K562 (cell line): ENCODE measurements at places on chromosomes 12 and 14.
A peak's percentile ranks its signal among the peaks of the same experiment; 100 is the strongest.

GRCh38 chr12:91926848-91927247 lies 218.8 kb downstream of the BTG1 start:
- H3K36me3 ChIP-seq, result no peaks in the 10 kb centered on the region
- H3K4me3 ChIP-seq, result no peak overlapping the region
- H3K27ac ChIP-seq, result no peak overlapping the region
- no peaks in the 10 kb centered on the region for H3K27me3 ChIP-seq
- H3K4me1 ChIP-seq, result peaks cover 4% of the 10 kb centered on the region; the same call in 1 of the 3 replicates
- DNase-seq, result no peak

DNA sequence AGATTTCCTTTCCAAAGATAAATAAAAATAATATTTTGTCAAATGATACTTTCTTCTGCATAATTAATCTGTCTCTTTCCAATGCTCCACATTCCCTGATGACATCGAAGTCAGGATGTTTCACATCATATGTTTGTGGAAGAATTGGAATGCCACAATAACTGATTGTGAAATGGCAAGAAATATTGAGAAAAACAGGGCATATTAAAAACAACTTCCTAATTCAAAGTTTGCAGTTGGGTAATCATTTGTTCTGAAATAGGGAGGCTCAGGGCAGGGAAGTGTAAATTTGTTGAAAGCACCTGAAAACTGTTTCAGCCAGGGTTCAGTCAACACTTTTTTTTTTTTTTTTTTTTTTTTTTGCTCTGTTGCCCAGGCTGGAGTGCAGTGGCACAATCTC lies 50.7 kb downstream of the BCAT1 start:
- no peaks in the 10 kb centered on the region; the same call in 1 of the 2 replicates for H3K4me1 ChIP-seq
- DNase-seq, result no peak
- H3K27me3 ChIP-seq, result no peaks in the 10 kb centered on the region
- H3K27ac ChIP-seq, result no peak overlapping the region
- H3K36me3 ChIP-seq, result peaks cover 43% of the 10 kb centered on the region; the same call in 2 of the 3 replicates

- DNase-seq, result peak; percentile 78
- no peaks in the 10 kb centered on the region for H3K27me3 ChIP-seq
- H3K27ac ChIP-seq, result no peak overlapping the region
- H3K36me3 ChIP-seq, result no peaks in the 10 kb centered on the region
Observed at GRCh38 chr14:70972107-70972976, 65.1 kb downstream of the PCNX1 start.

DNA sequence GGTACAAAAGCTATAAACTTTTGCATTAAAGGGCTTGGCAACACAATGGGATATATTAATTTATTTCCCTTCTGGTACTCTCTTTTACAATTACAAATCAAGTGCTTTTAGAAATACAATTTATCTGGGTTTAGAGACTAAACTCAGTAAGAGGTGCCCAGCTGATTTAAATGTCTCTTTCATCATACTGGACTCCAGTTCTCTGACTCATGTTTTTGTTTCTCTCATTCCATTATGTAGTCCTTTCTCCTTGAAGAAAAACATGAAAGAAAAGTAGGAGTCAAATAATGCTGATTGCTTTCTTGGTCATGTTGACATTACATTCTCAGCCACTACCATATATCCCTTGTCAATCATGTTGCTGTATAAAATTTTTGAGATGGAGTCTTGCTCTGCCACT lies 36.3 kb upstream of the CFL2 start:
- no peak overlapping the region for H3K4me3 ChIP-seq
- no peaks in the 10 kb centered on the region; the same call in 2 of the 3 replicates for H3K4me1 ChIP-seq
- DNase-seq, result no peak
- no peaks in the 10 kb centered on the region for H3K27me3 ChIP-seq
- H3K27ac ChIP-seq, result no peak overlapping the region

- H3K27ac ChIP-seq, result no peak overlapping the region
- H3K36me3 ChIP-seq, result no peaks in the 10 kb centered on the region
- no peak for DNase-seq
- no peaks in the 10 kb centered on the region for H3K27me3 ChIP-seq
- H3K4me1 ChIP-seq, result no peaks in the 10 kb centered on the region
- H3K4me3 ChIP-seq, result no peak overlapping the region
Observed at GRCh38 chr14:26522967-26523366, 74.9 kb downstream of the NOVA1 start.

DNA sequence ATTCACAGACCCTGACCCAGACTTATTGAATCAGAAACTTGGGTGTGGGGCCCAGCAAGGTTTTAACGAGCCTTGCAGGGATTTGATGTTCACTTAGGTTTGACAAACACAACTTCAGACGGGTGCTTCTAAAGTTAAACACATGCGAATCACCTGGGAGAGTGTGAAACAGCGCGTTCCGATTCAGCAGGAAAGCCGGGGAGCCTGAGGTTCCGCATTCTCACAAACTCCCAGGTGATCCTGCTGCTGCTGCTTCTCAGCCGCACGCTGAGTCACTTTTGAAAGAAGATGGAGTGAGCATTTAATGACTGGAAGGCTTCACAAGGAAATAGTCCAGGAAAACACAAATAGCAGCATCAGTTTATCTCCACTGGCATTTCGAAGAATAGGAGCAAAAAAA lies 44.2 kb upstream of the DDX11 start:
- H3K36me3 ChIP-seq, result no peaks in the 10 kb centered on the region
- peaks cover 54% of the 10 kb centered on the region for H3K27me3 ChIP-seq
- no peak for DNase-seq

DNA sequence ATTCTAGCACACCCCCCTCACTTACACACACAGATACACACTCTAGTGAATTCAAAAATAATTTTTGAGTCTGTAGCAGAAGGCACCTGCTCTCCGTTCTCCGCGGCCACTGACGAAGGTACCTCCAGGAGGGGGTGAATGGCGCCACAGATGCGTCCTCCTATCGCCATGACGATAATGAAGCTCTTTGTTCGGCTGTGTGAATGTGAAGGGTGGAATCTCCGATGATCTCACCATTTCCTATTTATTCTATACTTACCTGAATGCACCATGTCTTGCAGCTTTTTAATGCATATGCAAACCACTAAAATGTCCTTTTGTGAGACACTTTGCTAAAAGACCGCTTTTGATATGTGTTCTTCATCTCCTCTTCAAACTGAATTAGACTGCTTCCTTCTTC lies 162.7 kb downstream of the EGLN3 start:
- H3K4me1 ChIP-seq, result no peaks in the 10 kb centered on the region; the same call in 2 of the 3 replicates
- no peak for DNase-seq
- no peak overlapping the region for H3K4me3 ChIP-seq
- H3K27me3 ChIP-seq, result no peaks in the 10 kb centered on the region

DNA sequence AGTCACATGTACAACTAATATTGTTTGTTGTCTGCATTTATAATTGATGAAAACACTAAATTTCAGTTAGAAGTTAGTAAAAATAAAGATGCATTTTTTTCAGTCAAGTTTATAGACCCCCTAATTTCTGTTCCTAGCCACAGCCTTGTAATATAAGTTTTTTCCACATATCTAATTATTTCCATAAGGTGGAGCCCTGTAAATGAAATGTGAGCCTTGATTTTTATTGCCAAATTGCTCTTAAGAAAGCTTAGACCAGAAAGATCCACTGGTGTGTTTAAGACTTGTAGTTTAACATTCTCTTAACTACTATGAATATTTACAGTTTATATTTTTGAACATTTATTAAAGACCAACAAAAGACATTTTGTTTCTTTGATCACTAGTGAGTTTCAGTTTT lies 322.1 kb upstream of the RGS6 start:
- no peaks in the 10 kb centered on the region for H3K27me3 ChIP-seq
- no peaks in the 10 kb centered on the region for H3K36me3 ChIP-seq
- no peaks in the 10 kb centered on the region; the same call in 1 of the 2 replicates for H3K4me1 ChIP-seq
- no peak for DNase-seq
- no peak overlapping the region for H3K27ac ChIP-seq
- no peak overlapping the region for H3K4me3 ChIP-seq

GRCh38 chr12:51954561-51955361 lies 3.3 kb downstream of the ACVR1B start:
- H3K4me3 ChIP-seq, result no peak overlapping the region
- H3K27me3 ChIP-seq, result no peaks in the 10 kb centered on the region; the same call in 1 of the 2 replicates
- DNase-seq, result peak; percentile 59
- peaks cover 16% of the 10 kb centered on the region for H3K4me1 ChIP-seq
- peak overlapping the region; percentile 33; the same call in 2 of the 3 replicates for H3K27ac ChIP-seq
- H3K36me3 ChIP-seq, result no peaks in the 10 kb centered on the region

DNA sequence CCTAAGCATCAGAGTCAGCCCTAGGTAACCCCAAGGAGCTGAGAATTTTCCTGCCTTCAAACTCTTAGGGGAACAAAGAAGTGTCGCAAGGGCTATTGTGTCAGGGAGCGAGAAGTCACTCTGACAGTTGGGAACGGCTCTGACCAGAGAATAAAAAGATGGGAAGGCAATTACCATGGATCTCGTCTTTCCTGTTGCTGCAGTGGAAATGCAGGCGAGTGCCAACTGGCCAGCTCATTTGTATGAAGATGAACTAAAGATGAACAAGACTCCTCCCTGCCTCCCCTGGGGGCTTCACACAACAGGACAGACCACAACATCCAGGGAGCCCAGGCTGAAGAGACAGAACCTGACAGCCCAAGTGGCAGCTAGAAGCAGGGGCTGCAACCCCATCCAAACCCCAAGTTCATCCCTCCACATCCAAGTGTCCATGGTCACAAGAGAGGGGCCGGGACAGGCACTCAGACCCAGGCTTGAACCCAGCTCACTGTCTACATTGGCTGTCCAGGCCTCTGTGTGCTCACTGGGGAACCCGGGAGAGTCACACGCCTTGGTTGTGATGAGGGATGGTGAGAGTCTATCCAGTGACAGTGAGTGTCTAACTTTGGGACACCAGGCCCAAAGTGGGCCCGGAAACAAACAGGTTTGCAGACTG lies 322.4 kb downstream of the BCL11B start:
- no peaks in the 10 kb centered on the region for H3K4me1 ChIP-seq
- no peak overlapping the region for H3K27ac ChIP-seq
- H3K27me3 ChIP-seq, result no peaks in the 10 kb centered on the region
- H3K4me3 ChIP-seq, result no peak overlapping the region
- no peak for DNase-seq

DNA sequence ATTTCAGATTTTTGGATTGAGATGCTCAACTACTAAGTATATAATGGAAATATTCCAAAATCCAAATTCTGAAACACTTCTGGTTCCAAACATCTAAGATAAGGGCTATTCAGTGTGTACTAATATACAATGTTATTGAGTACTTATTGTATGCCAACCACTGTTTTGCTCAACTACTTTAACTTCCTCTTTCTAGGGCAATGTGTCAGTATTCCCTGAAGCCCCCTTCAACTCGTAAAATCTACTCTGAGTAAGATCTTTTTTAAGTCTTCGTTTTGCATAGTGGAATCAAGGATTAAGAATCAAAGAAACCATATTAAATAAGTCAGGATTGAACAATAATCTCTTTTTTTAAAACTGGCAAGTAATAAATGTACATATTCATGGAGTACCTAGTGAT lies 45.5 kb downstream of the SPATA7 start:
- H3K4me3 ChIP-seq, result no peak overlapping the region
- H3K27ac ChIP-seq, result no peak overlapping the region
- no peaks in the 10 kb centered on the region for H3K36me3 ChIP-seq
- no peaks in the 10 kb centered on the region for H3K27me3 ChIP-seq
- no peak for DNase-seq

DNA sequence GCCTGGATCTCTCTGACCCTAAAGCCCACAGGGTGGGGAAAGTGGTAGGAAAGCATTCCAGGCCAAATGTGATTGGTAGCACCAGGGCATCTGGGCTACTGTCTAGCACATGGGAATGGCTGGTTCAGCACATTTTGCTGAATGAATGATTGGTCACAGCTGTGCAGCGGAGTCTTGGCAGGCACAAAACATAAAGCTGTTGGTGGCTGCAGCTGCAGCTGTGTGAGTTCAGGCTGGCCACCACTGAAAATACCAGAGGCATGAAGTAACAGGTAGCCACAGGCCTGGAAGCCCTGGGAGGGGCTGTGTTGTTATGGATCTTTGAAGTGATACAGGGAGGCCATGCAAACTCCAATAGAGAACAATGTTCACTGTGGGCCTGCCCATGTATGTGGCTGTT lies 72.7 kb downstream of the MYRFL start:
- H3K4me3 ChIP-seq, result no peak overlapping the region
- no peak for DNase-seq
- H3K27me3 ChIP-seq, result peaks cover 3% of the 10 kb centered on the region; the same call in 1 of the 2 replicates
- no peaks in the 10 kb centered on the region for H3K4me1 ChIP-seq
- H3K36me3 ChIP-seq, result no peaks in the 10 kb centered on the region

DNA sequence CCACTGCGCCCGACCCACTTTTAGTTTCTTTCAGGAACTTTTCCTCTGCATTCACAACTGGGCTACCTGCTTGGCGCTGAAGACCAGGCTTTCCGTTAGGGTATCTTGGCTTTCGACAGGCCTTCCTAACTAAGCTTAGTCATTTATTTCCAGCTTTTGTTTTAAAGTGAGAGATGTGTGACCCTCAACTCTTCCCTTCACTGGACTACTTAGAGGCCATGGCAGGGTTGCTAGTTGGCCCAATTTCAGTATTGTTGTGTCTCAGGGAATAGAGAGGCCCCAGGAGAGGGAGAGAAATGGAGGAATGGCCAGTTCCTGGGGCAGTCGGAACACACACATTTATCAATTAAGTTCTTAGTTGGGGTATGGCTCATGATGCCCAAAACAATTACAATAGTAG lies 10.4 kb downstream of the MTA1 start:
- peaks cover 16% of the 10 kb centered on the region for H3K4me1 ChIP-seq
- peaks cover 43% of the 10 kb centered on the region; the same call in 2 of the 3 replicates for H3K36me3 ChIP-seq
- H3K27me3 ChIP-seq, result no peaks in the 10 kb centered on the region
- H3K4me3 ChIP-seq, result no peak overlapping the region

GRCh38 chr14:22849212-22849819 lies 12.9 kb downstream of the MMP14 start:
- DNase-seq, result no peak
- no peaks in the 10 kb centered on the region for H3K27me3 ChIP-seq
- H3K27ac ChIP-seq, result no peak overlapping the region
- no peak overlapping the region for H3K4me3 ChIP-seq
- H3K4me1 ChIP-seq, result peaks cover 5% of the 10 kb centered on the region; the same call in 1 of the 3 replicates

DNA sequence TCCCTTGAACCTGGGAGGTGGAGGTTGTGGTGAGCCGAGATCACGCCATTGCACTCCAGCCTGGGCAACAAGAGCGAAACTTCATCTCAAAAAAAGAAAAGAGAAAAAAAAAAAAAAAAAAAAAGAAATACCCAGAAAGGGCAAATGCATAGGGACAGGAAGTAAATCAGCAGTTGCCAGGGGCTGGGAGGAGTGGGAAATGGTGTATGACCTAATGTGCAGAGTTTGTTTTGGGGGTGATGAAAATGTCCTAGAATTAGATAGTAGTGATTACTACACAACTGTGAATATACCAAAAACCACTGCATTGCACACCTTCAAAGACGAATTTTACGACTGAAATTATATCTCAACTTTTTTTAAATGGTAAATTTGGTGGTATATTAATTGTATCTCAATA lies 20.4 kb downstream of the DUSP16 start:
- H3K4me1 ChIP-seq, result no peaks in the 10 kb centered on the region
- DNase-seq, result no peak
- no peak overlapping the region for H3K4me3 ChIP-seq
- H3K36me3 ChIP-seq, result no peaks in the 10 kb centered on the region
